Smooth muscle cell of bladder (primary cell): ENCODE measurements at places on chromosomes 13 and 19. TPM values are rescaled to one million over a fixed set of nuclear protein-coding genes. Genes with fewer than 3 reads are reported as not detected.

The CD22 gene
- 0.09 and 0.14 TPM in 2 replicates for total RNA-seq

The RFPL4AL1 gene
- not detected in 2 replicates for total RNA-seq

The CLC gene
- not detected in 2 replicates for total RNA-seq

The CEACAM21 gene
- not detected in 2 replicates for total RNA-seq
